Midbrain (tissue), 1 donor: ENCODE measurements at places on chromosomes 3 and 15.

DNA sequence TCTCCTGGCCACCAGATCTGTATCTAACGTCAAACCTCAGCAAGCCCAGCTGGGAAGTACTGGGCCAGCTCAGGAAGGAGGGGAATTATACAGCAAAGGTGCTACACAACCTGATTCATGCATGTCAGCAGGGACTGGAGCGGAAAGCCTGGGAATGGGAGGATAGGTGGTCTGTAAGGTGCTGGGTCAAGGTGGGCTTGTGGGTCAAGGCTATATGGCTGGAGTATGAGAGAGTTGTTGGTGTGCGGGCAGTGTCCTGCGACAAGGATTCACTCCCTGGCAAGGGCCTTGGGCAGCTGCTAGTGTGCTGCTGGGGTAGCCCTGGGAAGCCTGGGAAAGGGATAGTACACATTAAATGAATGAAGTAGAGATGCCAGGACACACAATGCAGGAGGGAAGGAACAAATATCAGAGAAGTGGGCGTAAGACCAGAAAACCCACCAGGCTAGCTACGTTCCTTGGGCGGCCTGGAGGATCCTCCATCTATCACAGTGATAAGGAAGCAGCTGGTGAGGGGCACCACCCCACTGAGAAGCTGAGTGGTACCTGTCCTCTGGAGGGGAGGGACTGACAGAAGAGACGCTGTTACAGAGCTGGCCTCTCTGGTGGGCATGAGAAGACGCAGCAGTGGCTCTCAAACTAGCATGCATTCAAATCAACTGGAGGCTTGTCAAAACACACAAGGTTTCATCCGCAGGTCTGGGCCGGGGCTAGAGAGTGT, 8.5 kb upstream of the SYNM start:
- DNase-seq, result no peak

DNA sequence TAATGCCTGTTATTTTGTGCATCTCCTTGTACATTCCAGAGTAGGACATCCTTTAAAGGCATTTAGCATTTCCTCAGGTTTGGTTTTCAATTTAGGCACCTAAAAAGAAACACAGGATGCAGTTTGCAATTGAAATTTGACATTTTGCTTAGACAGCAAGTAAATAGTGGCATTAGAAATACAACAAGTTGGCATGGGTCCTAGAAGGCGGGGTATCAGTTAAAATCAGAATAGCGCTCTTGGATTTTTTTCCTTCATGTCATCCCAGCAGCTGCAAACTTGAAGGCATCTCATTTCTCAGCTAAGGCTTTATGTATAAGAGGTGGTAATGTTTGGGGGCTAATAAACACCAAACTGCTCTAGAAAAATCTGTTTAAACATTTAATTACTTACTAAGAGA, 47.5 kb upstream of the SKOR1 start:
- DNase-seq, result no peak

- no peak for DNase-seq
Observed at GRCh38 chr3:14899993-14900618, 47.3 kb upstream of the NR2C2 start.

- no peak for DNase-seq
Observed at GRCh38 chr3:106485802-106486201, 617.0 kb upstream of the CBLB start.

DNA sequence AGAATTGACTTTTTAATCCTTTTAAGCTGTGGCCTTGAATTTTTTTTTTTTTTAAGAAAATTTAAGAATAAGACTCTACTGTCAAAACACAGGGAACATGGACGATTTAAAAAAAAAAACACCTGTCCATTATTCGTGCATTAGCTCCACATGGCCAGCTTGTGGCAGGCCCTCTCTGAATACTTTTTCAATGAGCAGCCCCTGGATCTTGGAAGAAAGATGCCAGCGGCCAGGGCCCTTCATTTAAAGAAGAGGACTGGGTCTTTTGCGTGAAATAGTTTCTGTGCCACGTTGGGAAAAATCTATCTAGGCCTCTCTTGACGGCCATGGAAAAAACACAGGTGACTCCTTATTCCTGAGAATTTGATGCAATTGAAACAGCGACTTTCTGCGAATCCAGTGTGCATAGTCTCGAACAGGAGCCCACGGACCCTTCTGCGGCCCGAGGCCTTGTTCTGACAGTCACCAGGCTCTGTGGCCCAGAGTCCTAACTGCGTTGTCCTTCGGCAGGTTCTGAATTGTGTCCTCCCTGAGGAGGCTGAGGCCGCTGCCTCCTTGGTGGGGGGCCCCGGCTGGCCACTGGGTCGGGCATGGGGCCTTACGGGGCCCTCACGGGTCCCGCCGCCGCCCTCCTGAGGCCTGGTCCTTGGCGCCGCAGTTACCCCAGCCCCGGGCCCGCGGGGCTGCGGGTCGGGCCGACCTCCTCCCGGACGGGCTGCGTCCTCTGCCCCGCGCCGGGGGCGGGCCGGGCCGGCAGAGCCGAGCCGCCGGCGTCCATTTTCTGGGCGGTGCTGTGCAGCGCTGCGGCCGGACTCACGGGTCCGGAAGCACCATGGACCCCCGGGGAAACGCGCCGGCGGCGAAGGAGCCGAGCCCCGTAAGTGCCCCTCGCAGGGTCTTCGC, 33.5 kb downstream of the ZBTB38 start:
- DNase-seq, result peak; percentile 57

DNA sequence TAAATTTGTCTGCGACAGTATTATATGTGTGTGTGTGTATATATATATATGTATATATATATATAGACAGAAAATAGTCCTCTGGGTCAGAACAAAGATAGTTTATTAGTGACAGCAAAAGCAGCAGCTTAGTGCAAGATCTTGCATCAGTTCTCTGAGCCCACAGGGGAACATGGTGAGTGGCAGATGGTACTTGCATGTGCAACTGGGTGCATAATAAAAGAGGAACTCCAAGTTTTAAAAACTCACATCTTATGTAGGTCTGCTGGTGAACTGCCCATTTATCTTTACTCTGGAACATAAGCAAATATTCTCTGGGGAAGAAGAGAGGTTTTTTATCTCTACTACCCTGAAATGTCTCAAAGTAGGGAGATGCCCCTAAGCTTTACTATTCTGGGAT, 276.4 kb downstream of the POLQ start:
- DNase-seq, result no peak

GRCh38 chr3:46163556-46164041, 44.5 kb downstream of the CCR1 start:
- no peak for DNase-seq

DNA sequence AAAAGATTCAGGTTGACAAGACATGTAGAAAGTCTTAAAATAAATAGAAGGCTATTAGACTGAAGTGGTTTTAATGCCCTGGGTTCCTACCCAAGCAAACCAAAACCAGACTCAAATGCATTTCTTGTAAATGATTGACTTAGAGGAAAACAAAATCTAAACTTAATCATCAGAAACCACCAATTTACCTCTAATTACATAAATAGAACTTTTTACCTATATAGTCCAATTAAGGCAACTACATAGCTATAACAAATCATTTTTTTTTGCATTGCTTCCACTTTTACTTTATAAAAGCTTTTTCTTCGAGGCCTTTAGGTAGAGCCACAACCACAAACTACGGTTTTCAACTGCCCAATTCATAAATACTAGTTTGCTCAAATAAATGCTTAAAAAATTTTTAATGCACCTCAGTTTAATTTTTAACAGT, 231.3 kb upstream of the ARHGEF26 start:
- DNase-seq, result no peak

DNA sequence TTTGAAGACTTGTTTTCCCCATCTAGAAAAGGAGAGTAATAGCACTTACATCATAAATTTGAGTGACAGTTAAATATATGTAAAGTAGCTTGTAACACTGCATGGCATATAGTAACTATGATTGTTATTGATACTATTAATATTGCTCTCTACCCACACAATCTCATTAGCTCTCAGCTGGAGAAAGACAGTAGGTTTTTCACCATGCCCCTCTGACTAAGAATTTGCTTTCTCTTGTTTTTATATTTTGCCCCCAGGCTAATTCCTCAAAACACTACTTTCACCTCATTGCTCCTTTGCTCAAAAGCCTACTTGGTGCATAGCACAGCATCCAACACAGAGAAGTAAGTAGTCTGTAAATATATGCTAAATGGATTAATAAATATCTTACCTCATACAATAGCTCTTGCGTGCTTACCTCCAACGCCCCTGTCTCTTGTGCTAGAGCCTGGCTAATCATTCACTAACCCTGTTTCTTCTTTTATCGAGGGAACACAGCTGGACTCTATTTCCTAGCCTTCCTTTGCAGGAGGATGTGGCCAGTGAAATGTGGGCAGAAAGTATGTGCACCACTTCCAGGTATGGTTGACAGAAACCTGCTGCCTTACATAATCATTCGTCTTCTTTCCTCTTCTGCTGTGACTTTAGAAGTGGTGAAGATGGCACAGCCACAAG, 190.0 kb downstream of the PLCH1 start:
- DNase-seq, result no peak

- no peak for DNase-seq
Observed at GRCh38 chr3:13251166-13251903, 168.8 kb downstream of the NUP210 start.

- DNase-seq, result no peak
Observed at GRCh38 chr3:116408473-116408872, 36.8 kb downstream of the LSAMP start.

DNA sequence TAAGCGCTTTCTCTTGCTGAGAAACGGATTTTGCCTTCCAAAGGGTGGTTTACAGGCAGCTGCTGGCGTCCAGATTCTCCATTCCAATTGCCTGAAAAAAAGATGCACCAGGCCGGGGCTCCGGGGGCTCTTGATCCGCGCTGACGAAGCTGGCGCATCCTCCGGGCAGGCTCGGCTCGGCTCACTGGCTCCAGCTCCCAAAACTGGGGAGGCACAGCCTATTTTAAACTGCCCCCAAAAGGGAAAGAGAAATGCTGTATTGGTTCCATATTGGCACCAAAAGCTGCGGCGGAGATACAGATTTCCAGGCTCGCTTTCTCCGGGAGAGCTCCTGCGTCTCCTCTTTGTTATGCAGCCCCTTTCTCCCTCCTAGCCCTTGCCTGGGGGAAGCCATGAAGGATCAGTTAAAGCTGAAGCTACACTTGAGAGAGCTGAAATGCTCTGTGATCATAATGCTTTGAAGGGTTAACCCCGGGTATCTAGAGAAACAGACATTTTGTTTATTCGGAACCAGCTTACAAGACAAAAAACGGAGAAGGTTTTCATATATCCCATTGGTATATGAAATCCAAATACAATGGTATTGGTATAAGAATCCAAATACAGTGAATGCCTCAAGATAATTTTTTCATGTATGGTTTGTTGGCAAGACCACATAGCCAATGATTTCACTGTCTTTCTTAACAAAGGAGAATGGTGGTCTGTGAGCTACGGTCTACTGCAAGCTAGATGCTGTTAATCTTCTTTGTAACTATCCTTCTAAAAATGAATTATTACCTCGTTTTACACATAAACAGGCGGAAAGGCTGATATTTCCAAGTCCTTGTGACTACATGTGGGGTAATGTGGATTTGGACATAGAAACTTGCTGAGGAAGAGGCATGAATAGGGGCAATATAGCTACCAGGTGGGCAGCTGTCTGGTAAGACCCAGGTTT, 693 bp downstream of the CD200 start:
- DNase-seq, result peak; percentile 72

- no peak for DNase-seq
Observed at GRCh38 chr3:193865896-193866480, 270.0 kb upstream of the HES1 start.

- DNase-seq, result no peak
Observed at GRCh38 chr3:56954125-56954524, 106.3 kb upstream of the SPATA12 start.

GRCh38 chr3:133461291-133461690, 61.4 kb downstream of the BFSP2 start:
- no peak for DNase-seq

DNA sequence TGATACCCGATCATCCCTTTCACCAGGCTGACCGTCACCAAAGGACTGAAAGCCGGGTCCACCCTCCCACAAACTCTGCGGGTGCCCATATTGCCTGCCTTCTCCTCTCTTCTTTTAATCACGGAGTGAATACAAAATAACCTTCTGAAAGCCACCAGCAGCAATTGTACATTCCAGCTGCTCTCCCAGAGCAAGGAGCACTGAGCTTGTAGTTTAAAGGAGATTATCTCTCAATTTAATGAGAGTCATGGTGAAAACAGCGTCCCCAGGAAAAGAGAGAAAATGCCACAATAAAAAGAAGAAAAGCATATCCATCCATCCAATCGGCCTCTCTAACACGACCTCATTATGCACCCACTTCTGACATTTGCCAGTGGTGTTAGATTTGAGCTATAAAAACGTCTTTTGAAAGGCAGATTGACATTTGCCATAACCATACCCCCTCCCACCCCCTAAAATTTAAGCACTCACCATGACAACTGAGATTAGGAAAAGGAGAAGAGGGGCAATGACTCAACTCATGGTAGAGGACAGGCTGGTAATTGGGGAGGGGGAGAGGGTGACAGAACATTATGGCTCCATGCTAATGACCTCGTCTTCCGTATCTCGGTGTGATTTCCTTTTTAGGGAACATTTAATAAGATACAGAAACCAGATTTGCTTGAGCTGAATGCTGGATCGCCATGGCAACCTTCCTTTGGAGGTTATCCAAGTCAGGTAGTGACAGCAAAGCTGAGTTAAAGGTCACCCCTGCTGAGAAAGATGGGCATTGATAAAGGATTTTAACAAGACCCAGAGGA, 106.2 kb downstream of the ST8SIA2 start:
- DNase-seq, result no peak

- no peak for DNase-seq
Observed at GRCh38 chr3:10157031-10157430, 7.7 kb upstream of the IRAK2 start.

DNA sequence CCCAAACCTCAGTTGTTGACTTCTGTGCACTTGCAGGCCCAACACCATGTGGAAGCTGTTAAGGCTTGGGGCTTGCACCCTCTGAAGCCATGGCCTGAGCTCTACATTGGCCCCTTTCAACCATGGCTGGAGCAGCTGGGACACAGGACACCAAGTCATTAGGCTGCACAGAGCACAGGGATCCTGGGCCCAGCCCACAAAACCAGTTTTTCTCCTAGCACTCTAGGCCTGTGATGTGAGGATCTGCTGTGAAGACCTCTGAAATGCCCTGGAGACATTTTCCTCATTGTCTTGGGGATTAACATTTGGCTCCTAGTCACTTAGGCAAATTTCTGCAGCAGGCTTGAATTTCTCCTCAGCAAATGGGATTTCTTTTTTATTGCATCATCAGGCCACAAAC, 1255.7 kb downstream of the ZPLD1 start:
- DNase-seq, result no peak

DNA sequence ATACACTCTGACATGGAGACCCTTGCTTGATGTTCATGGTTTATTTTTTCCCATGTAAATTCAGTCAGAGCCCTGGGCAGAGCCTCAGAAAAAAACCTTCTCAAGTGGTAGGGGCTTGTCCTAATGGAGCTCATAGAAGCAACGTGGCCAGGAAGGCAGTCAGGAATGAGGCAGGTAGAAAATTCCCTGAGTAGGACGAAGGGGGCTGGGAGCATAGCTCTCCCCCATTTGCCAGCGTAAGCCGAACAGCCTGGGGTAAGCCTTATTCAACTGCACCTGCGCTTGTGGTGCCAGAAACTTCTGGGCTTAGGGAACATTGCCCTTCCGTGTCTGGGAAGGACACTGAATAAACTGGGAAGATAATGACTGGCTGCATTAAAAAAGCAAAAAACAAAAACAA, 238.5 kb upstream of the ROPN1 start:
- DNase-seq, result no peak
